ENCODE measurements at places on chromosomes 11 and 22.

- H3K36me3 ChIP-seq, result no peaks in the 10 kb centered on the region
- no peak overlapping the region for H3K4me3 ChIP-seq
- no peak for DNase-seq
- no peaks in the 10 kb centered on the region for H3K4me1 ChIP-seq
Measured at GRCh38 chr11:8360086-8360828, 96.6 kb upstream of the LMO1 start.

- H3K4me1 ChIP-seq, result no peaks in the 10 kb centered on the region
- peaks cover 2% of the 10 kb centered on the region for H3K27me3 ChIP-seq
- H3K4me3 ChIP-seq, result no peak overlapping the region
- H3K36me3 ChIP-seq, result no peaks in the 10 kb centered on the region
- DNase-seq, result no peak
Measured at GRCh38 chr22:50034126-50035081, 21.8 kb upstream of the IL17REL start.

- no peak overlapping the region for H3K4me3 ChIP-seq
- no peaks in the 10 kb centered on the region for H3K27me3 ChIP-seq
- H3K36me3 ChIP-seq, result no peaks in the 10 kb centered on the region
- DNase-seq, result no peak
- H3K27ac ChIP-seq, result no peak overlapping the region
- no peaks in the 10 kb centered on the region for H3K4me1 ChIP-seq
Measured at GRCh38 chr11:115585361-115586024, 81.3 kb upstream of the CADM1 start.

DNA sequence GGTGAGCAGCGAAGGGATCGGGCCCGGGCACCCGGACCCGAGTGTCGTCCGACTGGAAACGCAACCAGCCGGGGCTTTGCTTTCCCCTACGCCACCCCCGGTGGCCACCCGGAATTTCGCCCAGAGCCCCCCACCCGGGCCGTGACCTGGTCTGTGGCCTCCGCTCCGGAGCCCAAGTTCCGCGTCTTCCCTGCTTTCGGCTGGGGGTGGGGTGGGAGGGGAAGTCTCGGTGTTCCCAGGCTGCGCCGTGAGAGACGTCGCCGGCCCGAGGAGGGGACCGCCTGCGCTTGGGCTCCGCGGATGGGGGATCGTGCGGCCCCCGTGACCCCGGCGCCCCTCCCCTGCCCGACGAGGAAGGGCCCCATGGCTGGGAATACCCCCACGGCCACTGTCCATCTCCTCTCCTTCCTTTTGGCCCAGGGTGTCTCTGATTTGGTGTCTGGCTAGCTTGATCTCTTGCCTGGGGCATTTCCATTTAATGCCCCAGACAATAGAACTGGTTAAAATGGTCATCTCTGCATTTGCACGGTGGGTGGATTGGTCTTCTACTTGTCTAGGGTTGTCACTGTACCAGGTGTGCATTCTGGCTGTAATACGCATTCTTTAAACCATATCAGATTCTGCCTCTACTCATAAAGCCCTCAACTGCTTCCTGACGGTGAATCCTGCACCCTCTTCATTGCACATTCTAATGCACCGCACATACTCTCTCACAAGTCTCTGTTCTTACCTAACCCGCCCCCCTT lies 789 bp downstream of the SIK2 start:
- no peaks in the 10 kb centered on the region for H3K27me3 ChIP-seq
- peaks cover 26% of the 10 kb centered on the region for H3K4me1 ChIP-seq
- peak overlapping the region; percentile 92 for H3K27ac ChIP-seq
- DNase-seq, result no peak
- H3K4me3 ChIP-seq, result peak overlapping the region; percentile 98
- peaks cover 2% of the 10 kb centered on the region for H3K36me3 ChIP-seq

DNA sequence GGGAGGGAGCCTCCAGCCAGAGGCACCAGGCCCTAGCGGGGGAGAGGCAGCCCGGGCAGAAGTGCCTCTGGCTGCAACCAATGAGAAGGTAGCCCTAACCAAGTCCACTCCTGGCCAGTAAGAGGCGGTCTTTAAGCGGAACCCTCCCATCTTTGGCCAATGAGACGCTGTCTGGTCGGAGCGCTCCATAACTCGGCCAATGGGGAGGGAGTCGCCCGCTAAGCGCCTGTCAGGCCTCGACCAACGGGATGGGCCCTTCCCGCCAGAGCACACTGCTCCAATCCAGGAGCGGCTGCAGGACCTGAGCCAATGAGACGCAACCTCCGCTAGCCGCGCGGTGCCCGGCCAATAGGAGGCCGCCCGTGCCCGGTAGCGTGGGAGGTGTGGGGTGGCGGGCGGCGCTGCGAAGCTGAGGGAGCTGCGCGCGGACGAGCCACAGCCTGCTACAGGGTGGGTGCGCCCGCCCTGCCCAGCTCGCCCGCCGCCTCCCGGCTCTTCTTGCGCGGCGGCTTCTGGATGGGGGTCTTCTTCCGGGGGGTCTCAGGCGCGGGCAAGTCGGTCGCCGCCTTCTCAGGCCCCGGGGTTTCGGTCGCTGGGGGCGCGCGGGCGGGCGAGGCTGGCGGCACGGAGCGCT lies 12.6 kb downstream of the SCARF2 start:
- H3K27me3 ChIP-seq, result peaks cover 35% of the 10 kb centered on the region
- H3K27ac ChIP-seq, result no peak overlapping the region
- H3K4me3 ChIP-seq, result peak overlapping the region; percentile 49
- peaks cover 4% of the 10 kb centered on the region for H3K4me1 ChIP-seq

Data from T-helper 2 cell treated with Interferon-gamma antibody and Interleukin-4, amounts not matched to agents 5 μg/mL and 100 μg/mL, for 36 hours (primary cell).